ENCODE measurements at places on chromosomes 16 and 17.

- no peak for DNase-seq
Observed at GRCh38 chr16:78596996-78597422, 497.6 kb downstream of the WWOX start.

- no peak for DNase-seq
Observed at GRCh38 chr17:57953705-57954396, 1.4 kb downstream of the CUEDC1 start.

- no peak for DNase-seq
Observed at GRCh38 chr16:86994215-86994614, 323.0 kb downstream of the C16orf95 start.

DNA sequence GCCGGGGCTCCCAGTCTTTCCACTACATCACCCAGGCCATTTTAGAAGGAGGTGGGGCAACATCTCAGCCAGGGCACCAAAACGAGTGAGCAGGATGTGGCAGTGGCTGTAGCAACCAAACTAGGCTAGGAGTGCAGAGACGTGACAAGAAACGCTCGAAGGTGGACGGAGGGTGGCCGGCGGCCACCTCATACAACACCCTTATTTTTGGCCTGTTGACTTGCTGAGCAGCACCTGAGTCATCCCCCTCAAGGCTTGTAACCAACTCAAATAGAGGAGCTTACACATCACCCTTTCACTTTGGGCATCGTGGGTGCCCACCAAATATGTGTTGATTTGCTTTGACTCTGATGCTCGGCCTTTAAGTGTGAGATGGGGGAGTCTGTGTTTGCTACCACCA, 23.7 kb upstream of the SOX9 start:
- no peak for DNase-seq

- no peak for DNase-seq
Observed at GRCh38 chr17:75725504-75725903, 4.2 kb downstream of the ITGB4 start.

DNA sequence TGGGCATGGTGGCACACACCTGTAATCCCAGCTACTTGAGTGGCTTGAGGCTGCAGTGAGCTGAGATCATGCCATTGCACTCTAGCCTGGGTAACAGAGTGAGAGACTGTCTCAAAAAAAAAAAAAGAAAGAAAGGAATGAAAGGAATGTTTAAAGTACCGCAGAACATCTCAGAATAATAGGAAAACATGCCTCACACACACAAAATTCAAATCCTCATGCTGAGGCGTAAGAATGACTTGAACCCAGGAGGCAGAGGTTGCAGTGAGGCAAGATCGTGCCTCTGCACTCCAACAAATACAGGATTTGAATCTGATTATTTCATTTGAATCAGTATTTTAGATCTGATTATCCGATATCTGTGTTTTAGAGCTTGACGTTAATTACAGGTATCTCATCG, 21.3 kb upstream of the GAA start:
- DNase-seq: no peak

- DNase-seq: no peak
Observed at GRCh38 chr16:27378871-27379481, 23.0 kb upstream of the IL21R start.

- DNase-seq: no peak
Observed at GRCh38 chr16:64621616-64622015, 500.2 kb downstream of the CDH11 start.

GRCh38 chr17:17401271-17401781, 75.5 kb upstream of the MED9 start:
- no peak for DNase-seq

GRCh38 chr17:79368521-79368920, 242.3 kb downstream of the RBFOX3 start:
- no peak for DNase-seq

DNA sequence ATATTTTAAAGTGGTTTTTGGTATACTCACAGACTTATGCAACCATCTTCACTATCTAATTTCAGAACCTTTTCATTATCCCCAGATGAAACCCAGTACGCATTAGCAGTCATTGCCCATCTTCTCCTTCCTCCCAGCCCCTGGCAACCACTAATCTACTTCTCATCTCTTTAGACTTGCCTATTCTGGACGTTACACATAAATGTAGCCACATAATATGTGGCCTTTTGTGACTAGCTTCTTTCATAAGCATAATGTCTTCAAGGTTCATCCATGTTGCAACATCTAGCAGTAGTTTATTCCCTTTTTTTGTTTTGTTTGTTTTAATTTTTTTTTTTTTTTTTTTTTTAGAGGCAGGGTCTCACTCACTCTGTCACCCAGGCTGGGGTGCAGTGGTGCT, 28.5 kb upstream of the C17orf107 start:
- DNase-seq: no peak

- DNase-seq: no peak
Observed at GRCh38 chr17:79811011-79811867, 14.4 kb upstream of the CBX8 start.

DNA sequence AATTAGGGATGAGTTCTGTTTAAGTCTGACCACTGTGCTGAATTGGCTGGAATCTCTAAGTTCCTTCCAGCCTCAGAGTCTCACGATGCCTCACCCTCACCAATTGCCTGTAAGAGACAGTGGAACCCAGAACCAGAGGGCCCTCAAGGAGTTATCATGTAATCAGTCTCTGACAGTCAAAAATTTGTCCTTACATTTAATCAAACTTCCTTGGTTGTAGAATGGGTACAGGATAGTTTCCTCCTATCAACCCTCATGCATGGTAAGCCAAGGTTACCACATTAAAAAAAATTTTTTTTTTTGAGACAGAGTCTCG, 83.2 kb downstream of the CDK5R1 start:
- no peak for DNase-seq

GRCh38 chr16:78619811-78620210, 520.4 kb downstream of the WWOX start:
- no peak for DNase-seq

- no peak for DNase-seq
Observed at GRCh38 chr17:12099412-12099811, 78.7 kb downstream of the MAP2K4 start.

DNA sequence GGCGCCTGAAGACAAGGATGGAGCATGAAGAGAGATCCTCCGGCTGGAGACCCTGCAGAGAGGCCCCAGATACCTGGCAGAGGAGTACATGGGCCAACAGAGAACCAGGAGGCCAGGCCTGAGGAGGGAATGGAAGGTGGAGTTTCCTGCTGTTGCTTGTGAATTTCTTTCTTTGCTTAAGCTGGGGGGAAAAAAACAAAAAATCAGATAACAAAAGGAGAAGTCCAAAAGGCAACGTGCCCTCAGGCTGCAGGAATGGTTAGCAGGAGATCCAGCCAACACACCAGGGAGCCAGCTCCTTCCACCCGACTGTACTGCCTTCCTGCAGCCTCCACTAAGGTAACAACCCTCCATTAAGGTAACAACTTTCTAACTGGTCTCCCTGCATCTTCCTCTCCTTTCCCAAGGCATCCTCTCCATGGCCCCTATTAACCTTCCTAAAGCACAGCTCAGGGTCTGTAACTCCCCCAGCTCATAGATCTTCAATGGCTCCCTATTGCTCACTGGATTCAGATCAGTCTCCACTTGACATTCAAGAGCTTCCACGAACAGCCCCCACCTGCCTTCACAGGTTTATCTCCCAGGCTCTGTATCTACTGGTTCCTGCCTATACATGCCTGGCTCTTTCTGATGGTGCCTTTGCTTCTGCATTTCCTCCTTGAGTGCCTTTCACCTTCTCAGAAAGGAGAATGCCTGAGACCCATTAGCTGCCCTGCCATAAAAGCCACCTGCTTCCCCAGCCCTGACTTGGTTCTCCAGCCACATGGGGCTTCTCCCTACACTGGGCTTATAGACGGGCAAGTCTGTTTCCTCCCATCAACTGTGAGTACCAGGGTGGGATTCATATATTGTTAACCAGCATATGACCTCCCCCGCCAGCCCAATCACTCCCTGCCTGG, 725 bp upstream of the ARL5C start:
- DNase-seq: no peak

DNA sequence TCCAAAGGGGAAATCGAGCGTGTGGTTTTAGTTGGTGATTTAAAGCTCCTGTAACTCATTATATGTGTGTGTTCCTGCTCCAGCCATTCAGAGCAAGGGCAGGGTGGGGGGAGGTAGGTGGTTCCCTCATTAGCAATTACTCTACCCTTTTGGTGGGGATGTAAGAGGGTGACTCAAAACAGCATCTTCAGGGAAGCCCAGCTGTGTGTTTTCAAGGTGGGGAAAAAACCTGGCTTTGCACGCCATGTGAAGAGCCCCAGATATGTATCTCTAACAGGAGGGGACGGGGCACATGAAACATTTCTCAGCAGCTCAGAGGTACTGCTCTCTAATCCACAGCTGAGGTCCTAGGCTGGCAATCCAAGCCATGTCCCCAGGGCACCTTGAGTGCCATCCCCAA, 241.3 kb upstream of the ZFHX3 start:
- DNase-seq: no peak

GRCh38 chr16:24013864-24014645, 178.3 kb downstream of the PRKCB start:
- DNase-seq: no peak

DNA sequence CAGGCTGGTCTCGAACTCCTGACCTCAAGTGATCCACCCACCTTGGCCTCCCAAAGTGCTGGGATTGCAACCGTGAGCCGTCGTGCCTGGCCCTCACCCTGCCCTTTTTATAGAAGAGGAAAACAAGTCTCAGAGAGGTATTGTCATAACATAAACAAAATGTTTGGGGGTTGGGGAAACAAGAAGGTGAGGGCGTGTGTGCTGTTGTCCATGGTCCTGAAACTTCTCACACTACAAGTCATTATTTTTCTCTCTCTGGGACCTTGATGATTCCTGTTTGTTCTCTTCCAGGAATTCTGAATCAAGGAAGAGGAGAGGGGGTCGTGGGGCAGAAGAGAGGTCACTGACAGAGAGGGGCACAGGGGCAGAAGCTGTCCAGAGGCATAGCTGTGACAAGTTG, 160.2 kb upstream of the LHX1 start:
- DNase-seq: no peak

DNA sequence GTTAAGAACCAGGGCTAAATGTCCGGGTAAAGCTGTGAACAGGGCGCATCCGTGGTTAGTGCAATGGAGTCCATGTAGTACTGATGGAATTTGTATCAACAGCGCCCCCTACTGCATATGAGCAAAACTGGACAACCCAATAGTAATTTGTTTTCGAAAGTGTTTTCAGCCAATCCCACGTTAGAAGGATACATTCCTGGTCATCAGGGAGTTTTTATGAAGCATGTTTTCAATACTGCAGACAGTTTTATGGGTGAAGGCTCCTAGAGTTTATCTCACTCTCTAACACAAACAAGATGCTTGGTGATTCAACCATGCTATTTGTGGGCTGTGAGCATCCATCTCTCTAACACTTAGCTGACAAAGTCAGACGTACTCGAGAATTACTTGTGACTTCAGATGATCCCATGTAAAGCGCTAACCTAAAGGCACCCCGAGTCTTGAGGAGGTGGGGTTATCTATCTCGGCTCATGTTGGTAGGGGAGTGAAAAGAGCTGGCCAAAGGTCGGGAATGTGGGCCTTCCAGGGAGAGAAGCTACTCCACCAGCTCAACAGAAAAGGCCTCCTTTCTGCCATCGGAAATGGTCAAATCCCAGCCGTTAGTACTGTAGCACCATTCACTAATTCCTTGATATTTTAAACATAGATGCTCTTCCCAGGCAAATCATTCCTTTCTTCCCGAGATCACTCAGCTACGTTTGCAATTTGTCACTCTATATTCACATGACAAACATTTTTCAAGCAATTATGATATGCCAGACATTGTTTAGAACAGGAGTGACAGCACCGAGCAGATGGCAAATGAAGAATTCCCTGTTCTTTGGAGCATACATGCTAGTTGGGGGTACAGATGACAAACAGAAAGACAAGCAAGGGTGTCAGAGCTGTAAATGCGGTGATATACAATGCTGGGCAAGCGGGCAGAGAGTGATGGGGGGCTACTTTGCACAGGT, 46.9 kb upstream of the HNF1B start:
- DNase-seq: no peak

GRCh38 chr16:25340973-25341372, 83.3 kb upstream of the ZKSCAN2 start:
- no peak for DNase-seq

DNA sequence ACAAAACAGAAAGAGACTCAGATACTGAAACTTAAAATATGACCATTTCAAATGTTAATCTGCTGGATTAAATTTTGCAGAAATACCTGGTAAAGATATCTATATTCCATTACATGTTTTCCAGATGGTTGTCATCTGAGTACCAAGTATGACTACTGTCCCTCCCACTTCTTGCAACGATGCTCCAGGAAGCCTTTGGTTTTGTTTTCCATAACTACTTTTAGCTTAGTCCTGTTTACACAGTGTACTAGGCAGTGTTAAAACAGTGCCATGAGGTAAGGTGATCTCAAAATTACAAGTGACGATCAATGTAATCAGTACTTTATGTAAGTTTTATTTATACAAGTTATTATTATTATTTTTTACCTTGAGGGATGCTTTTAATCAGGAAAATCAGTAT, 17.8 kb downstream of the SMARCE1 start:
- DNase-seq: no peak

DNA sequence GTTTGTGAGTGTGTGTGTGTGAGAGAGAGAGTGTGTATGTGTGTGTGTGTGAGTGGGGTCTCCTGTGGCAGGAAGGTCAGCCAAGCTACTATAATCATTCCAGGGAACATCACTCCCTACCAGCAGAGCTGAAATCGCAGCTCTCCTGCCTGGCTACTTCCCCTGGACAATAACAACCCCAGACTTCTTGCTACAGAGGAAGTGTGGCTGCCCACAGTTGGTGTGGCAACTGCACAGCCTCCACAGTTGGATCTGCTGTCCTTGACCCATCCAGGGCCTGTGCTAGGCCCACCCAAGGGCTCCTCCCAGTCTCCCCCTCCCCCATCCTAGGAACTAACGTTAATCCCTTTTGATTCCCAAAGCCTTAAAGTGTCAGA, 1.5 kb downstream of the SLC13A5 start:
- no peak for DNase-seq

DNA sequence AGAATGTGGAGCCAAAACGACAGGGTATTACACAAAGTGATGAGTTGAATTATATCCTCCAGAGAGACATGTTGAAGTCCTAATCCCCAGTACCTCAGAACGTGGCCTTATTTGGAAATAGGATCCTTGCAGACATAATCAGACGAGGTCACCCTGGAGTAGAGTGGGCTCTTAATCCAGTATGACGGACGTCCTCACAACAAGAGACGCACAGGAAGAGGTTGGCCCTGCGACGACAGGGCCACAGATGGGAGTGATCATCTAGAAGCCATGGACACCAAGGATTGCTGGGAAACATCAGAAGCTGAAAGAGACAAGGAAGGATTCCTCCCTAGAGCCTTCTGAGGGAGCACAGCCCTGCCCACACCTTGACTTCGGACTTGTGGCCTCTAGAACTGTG, 142.4 kb upstream of the AXIN2 start:
- DNase-seq: no peak

GRCh38 chr17:12547831-12548230, 117.9 kb upstream of the MYOCD start:
- DNase-seq: no peak

GRCh38 chr16:67939507-67940445, 3.1 kb upstream of the PSMB10 start:
- no peak for DNase-seq

DNA sequence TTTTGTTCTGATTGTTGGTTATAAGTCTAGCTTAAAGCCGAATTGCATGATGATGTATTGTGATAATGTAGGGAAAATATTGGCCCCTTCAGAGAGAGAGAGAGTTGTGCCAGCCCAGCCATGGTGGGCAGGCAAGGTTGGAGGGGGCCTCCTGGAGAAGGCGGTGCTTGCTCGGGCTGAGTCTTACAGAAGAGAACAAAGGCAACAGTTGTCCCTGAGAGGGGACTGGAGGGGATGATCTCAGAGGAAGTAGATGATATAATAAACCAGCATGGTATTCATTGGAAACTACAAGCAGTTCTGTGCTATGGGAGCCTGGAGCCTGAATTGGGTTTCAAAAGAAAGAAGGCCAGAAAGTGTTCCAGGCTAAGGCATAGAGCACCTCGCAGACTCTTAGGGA, 173.8 kb downstream of the RPTOR start:
- DNase-seq: no peak
